Activated naive CD4-positive, alpha-beta T cell treated with anti-CD3 and anti-CD28 coated beads, Interleukin-2, amount 10 ng/mL, durations not matched to agents 7 days and 5 days (primary cell): ENCODE measurements at places on chromosomes 1 and 21.

GRCh38 chr1:9328201-9328600, 35.5 kb downstream of the SPSB1 start:
- no peak for DNase-seq

GRCh38 chr21:45932922-45933502, 48.6 kb upstream of the COL6A1 start:
- DNase-seq = no peak

DNA sequence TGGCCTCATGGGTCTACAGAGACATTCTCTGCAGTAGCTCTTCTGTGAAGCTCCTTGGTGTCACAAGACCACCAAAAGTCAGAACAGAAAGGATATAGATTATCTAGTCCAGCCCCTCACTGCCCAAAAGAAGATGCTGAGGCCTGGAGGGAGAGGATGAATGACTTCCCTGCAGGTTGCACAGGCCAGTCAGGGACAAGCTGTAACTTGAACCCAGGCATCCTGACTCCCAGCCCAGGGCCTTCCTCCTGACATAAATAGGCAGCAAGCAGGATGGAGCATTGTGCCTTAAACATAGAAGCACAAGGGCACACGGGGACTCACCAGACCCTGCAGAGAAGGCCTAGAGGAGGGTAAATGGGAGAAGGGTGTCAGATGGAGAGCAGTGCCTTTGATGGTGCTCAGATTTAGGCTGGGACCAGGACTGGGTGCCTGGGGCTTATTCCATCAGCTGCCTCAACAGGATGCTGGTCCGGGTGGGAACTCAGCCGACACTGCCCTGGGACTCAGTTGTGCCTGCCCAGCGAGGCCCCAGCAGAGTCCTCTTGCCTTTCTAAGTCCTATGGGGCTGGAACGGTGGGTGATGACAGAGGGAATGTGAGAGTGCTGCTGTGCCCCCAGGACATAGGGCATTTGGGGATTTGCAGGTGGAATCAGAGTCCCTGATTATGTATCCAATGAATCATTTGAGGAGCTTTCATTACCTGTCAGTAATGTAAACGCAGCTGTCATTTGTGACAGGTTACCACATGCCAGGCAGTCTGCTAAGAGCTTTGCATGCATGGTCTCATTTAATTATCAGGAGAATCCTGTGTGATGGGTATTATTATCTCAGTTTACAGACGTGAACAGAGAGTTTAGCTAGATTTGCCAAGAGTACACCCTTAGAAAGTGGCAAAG, 13.2 kb downstream of the S100A7A start:
- no peak for DNase-seq

DNA sequence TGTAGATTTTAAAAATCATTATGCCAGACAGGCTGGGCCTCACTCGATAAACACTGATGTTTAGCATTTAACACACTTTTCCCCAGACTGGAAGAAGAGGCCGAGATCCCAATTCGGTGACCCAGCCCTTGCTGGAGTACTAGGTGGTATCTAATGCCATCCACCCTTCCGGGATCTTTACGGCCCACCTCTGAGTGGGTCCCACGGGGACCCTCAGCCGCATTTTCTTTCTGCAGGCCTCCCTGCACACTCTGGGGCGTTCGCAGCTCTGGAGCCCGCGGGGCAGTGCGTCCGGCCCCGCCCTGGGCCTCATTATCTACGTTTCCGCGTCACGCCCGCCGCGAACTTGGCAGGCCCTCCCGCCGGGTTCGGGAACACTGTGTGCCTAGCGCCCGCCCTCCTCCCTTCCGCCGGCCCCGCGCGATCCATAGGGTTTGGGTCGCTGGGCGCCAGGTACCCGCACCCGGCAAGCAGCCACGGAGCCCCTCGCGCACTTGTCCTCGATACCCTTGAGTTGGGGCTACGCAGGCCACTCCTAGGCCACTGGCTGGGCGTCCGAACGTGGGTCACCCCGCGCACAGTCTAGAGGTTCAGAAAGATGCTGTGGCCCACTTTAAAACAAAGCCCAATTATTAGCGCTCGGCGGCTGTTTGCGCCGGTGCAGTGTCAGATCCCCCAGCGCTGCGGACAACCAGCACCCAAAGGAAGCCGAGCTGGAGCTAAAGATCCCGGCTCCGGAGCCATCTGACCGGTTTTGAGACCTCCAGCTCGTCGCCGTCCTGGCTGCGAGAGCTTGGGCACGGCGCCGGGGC, 950 bp upstream of the EVA1C start:
- DNase-seq = peak; percentile 76

DNA sequence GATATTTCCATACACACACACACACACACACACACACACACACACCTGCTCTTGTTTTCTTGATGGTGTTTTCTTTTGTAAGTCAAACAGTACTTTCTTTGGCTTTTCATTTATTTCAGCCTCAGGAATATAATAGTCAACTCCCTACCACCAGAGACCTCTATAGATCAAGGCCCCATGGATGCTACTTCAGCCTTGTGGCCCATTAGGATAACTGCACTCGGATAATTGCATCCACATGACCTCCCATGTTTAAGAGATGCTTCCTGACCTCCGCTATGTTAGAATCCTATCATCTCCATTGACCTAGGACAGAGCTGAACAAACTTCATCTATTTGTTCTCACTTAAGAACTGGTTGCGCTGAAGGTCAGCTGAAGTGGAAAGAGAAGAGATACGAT, 1094.0 kb upstream of the B3GALT2 start:
- no peak for DNase-seq

DNA sequence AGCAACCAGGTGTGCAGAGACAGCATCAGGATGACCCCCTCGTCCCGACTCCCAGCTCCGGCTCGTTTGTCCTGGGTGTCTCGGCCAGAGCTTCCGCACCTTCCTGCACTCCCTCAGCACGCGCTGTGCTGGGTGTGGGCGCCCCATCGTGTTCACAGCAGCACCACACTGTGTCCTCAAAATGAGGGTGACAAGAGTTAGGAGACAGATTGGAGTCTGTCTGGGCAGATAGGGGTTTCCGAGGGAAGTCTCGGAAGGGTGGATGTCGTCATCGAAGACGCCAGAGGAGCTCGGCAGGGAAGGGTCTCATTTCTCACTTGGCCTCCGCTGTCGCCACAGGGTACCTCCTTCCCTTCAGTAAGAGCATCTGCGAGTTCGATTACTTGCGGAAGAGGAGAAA, 4.1 kb downstream of the CCDC27 start:
- DNase-seq = no peak

DNA sequence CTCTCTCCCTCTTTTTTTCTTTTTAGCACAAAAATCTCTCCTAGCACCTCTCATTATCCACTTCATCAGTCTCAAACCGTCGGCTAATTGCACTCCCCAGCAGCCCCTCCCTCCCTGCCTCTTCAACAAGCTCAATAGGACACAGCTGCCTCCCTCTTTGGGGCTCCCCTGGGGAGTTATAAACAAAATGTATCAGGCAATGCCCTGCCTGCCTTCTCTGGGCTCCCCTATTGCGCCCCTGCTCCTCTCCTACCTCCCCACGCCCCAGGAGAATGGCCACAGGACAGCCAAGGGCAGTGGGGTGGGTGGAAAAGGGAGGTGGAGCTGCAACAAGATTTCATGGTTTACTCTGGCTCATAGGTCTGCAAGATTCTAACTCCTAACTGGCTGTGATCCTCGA, 147.1 kb upstream of the GRIK3 start:
- DNase-seq = no peak
